ENCODE measurements at places on chromosomes 1 and 21. TPM values are rescaled to one million over a fixed set of nuclear protein-coding genes. Genes with fewer than 3 reads are reported as not detected.

The TEX38 gene
- total RNA-seq: not detected

The TSPAN1 gene
- 1.6 TPM for total RNA-seq

The EXTL1 gene
- 4.3 TPM for total RNA-seq

The GJB5 gene
- total RNA-seq: not detected

The CFHR5 gene
- not detected for total RNA-seq

The TAL1 gene
- total RNA-seq: not detected

The VSIG8 gene
- total RNA-seq: not detected

The RAB42 gene
- 1.3 TPM for total RNA-seq

DNA sequence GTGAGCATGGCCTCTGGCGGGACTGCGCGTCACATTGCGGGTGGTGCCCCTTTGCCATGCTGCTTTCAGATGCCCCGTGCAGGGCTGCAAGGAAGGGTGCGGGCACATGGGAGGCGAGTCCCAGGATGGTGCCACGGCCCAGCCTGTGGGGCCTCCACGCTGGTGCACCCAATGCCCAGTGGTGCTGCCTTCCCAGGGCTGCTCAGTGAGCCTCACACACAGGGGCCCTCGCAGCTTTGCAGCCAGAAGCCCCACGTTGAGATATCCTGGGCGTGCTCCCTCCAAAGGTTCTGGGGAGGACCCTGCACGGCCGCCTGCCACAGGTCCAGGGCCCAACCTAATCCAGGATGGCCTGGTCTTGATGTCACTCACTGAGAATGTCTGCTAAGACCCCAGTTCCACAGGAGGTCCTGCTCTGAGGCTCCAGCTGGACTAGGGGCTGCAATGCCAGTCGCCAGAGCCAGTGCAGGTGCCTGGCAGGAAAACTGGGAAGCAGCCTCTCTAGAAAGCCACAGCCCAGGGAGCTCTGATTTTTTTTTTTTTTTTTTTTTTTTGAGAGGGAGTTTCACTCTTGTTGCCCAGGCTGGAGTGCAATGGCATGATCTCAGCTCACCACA lies 34.1 kb upstream of the PRSS38 start:
- peaks cover 10% of the 10 kb centered on the region for H3K4me1 ChIP-seq
- H3K36me3 ChIP-seq: peaks cover 6% of the 10 kb centered on the region
- H3K27me3 ChIP-seq: no peaks in the 10 kb centered on the region
- H3K27ac ChIP-seq: no peak overlapping the region
- no peak for DNase-seq

DNA sequence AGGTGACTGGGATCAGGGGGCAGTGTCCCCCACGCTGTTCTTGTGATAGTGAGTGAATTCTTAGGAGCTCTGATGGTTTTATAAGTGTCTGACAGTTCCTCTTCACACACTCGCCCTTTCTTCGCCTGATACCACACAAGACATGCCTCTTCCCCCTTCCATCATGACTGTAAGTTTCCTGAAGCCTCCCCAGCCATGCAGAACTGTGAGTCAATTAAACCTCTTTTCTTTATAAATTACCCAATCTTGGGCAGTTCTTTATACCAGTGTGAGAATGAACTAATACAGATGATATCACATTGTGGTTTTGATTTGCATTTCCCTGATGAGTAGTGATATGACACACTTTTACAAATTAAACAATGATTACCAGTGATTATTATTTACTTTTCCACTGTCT lies 229.9 kb downstream of the AKT3 start:
- peaks cover 39% of the 10 kb centered on the region for H3K4me1 ChIP-seq
- no peak overlapping the region for H3K4me3 ChIP-seq
- no peaks in the 10 kb centered on the region for H3K27me3 ChIP-seq
- no peak for DNase-seq
- peaks cover 27% of the 10 kb centered on the region for H3K36me3 ChIP-seq
- no peak overlapping the region for H3K27ac ChIP-seq

GRCh38 chr1:219988387-219988786 lies 57.9 kb downstream of the EPRS1 start:
- H3K4me1 ChIP-seq: peaks cover 11% of the 10 kb centered on the region
- DNase-seq: no peak
- no peak overlapping the region for H3K4me3 ChIP-seq
- H3K27me3 ChIP-seq: no peaks in the 10 kb centered on the region

DNA sequence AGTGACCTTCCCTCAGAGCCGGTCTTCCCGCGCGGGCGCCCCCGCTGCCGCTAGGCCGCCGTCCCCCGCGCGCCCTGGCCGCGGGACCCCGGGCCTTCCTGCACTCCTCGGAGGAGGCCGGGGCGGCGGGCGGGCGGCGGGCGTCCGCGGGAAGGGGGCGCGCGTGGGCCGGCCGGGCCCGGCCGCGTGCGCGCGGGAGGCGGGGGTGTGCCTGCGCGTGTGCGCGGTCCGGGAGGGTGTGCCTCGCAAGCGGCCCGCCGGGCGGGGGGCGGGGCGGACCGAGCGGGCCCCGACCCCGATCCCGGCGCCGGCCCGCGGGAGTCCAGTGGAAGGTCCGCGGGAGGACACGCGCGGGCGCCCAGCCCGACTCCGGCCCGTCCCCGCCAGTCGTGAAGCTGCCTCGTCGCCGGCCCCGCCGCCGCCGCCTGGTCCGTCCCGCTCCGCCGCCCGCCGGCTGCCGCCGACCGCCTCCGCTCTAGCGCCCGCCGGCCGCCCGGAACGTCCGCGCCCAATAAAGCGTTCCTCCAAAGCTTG lies 438 bp downstream of the MRPS6 start:
- H3K4me3 ChIP-seq: peak overlapping the region; percentile 93
- H3K27ac ChIP-seq: peak overlapping the region; percentile 88
- H3K27me3 ChIP-seq: no peaks in the 10 kb centered on the region
- peaks cover 7% of the 10 kb centered on the region for H3K36me3 ChIP-seq
- H3K4me1 ChIP-seq: peaks cover 46% of the 10 kb centered on the region

DNA sequence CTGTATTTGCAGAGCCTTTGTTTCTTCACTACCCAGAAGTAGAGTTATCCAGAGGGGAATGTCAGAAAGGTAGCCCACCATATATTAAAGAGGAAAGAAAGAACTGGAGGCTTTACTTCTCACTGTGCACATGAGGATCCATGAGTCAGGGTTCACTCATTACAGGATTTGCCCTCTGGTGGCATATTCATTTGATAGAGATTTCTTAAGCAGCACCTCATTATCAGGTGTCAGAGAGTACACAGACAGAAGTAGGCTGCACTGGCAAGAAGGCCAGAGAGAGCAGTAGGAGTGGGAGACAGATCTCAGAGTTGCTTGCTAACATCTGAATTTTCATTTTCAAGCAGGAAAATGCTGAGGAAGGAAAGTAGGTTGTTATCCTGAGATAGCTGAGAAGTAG lies 123.8 kb downstream of the PIK3R3 start:
- no peak overlapping the region for H3K27ac ChIP-seq
- H3K27me3 ChIP-seq: no peaks in the 10 kb centered on the region
- no peaks in the 10 kb centered on the region for H3K4me1 ChIP-seq
- H3K36me3 ChIP-seq: peaks cover 44% of the 10 kb centered on the region

DNA sequence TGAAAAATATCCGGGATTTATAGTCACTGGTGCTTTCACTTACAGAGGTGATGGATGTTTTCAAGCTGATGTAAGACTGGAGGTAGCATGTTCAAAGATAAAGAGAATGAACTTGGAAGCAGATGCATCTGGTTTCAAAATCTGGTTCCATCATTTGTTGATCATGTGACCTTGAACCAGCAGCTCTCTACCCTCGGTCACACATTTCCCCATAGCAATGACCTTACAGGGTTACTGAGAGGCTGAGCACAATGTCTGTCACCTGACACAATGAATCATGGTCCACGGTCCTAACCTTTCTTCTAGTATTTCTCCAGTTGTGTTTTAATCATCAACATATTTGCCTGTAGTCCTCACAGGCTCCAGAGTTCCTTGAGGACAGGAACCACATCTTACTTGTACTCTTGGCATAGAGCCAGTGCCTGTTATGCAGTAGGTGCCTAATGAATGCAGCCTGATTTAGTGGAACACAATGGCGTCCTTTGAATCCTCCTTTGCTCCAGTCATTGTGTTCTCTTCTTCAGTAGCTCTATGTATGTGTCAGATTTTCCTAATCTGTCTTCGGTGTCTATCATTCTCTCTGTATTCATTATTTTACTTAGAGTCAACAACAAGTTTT lies 667.3 kb downstream of the PTPRU start:
- H3K36me3 ChIP-seq: peaks cover 1% of the 10 kb centered on the region
- H3K4me1 ChIP-seq: no peaks in the 10 kb centered on the region
- H3K27ac ChIP-seq: no peak overlapping the region
- peaks cover 36% of the 10 kb centered on the region for H3K27me3 ChIP-seq
- DNase-seq: no peak

DNA sequence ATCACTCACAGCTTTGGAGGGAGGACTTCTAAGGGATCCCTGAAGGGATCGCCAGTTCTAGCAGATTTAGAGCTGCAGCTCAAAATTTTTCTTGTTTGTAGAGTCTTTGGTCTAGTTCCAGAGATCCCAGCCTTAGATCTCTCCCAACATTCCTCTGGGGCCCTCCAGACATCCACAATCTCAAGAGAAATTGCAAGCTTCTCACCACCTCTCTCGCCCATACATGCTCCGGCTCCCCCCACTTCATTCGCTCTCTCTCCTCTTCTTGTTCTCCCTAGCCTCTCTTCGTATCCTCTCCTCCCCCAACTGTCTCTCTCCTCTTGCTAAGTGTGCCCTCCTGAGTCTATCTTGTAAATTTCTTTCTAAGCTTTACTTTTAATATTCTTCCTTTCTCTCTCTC lies 15.1 kb upstream of the TUT4 start:
- DNase-seq: no peak
- peak overlapping the region; percentile 60 for H3K27ac ChIP-seq
- no peak overlapping the region for H3K4me3 ChIP-seq

DNA sequence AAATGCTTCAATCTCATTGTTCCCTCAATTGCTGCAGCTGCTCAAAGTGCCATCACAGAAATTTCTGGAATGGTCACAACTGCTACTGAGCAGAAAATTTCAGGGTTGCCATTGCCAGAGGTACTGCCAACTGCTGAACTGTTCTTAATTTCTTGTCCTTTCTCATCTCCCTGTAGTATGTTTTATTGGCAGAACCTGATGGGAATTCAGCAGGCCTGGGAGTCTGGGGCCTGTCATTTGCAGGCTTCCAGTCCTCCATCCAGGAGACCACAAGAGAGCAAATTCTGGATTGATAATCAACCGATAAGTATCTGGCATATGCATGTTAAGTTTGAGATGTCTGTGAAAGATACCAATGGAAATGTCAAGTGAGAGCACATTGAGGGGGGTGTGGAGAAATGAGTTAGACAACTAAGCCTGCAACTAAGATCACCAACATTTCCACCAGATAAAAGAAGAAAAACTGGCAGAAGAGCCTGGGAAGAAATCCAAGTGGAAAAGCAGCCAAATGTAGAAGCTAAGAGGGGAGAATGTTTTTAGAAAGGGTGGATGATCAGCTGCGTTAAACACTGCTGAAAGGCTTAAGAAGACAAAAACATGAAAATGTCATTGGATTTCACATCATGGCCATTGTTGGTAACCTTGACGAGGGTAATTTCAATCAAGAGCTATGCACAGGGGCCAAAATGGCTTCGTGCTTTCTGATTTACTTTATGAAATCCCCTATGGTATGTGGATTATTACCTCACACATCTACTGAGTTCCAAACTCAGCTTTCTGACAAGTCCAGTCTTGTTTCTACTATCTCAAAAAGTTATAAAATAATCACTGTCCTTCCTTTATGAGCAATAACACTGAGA lies 648.1 kb downstream of the PLPP3 start:
- peaks cover 3% of the 10 kb centered on the region for H3K36me3 ChIP-seq
- no peaks in the 10 kb centered on the region for H3K27me3 ChIP-seq
- H3K27ac ChIP-seq: no peak overlapping the region
- H3K4me3 ChIP-seq: no peak overlapping the region
- H3K4me1 ChIP-seq: peaks cover 10% of the 10 kb centered on the region
- no peak for DNase-seq

DNA sequence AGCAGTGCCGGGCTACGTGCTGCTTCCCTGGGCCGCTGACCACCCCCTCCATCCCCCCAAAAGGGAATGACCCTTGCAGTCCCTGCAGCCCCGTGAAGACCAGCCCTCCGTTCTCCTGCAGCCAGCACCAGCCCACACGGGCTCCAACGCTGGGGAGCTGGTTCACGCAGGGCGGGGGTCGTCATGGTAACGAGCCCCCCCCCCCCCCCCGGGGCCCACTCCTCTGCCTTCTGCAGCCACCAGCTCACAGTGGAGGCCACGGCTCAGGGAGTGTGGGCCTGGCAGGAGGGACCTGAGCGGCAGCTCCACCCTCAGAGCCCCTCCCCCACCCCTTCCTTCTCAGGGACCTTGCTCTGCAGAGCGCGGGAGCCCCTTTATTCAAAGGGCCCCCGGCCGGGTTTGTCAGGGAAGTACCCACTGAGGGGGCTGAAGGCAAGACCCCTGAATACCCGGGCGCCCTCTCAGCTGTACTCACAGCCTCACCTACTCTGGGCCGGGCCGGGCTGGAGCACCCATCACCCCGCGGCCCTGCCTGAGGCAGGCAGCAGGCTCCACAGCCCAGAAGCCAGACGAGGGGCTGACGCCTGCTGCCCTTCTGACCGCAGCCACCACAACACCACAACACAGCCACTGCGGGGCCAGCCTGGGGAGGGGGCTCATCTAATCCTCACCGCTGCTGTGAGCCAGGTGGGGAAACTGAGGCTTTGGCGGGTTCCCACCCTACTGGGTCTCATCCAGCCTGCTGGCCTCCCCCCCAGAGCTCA lies 12.6 kb downstream of the MEGF6 start:
- H3K4me3 ChIP-seq: no peak overlapping the region
- no peaks in the 10 kb centered on the region for H3K4me1 ChIP-seq
- no peak overlapping the region for H3K27ac ChIP-seq
- no peaks in the 10 kb centered on the region for H3K36me3 ChIP-seq
- DNase-seq: no peak
